GF-D8 (cell line): ENCODE measurements at places on chromosomes 7 and 10.
A peak's percentile ranks its signal among the peaks of the same experiment; 100 is the strongest.

DNA sequence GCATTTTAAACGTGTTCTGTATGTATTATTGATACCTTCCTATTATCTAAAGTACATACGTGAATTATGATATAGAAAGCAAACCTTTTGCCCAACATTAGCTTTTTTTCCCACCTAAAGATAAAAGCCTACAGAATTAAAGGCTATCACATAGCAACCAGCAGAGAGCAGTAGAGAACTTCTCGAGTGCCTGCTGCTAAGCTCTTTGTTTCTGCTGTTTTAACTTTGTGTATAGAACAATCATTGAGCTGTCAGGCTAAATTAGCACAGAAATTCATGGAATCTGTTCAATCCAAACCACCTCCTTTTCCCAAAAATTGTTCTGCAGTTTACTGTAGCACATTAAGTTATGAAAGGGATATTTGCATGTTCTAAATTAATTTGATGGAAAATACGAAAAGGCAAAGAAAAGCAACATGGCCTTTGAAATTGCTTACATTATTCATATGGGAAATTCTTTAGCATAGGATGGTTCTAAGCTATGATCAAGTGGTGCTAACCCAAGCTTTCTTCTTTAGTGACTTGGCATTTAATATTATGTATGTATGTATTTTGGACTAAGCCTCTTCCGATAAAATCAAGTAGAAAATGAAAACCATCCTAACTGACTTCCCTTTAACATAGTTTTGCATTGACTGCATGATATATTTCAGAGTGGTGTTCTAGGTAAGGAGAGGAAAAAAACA is 1288.5 kb downstream of the GATA3 start:
- DNase-seq = no peak

GRCh38 chr10:21626457-21627161 is 92.6 kb downstream of the MLLT10 start:
- DNase-seq = no peak

GRCh38 chr10:132609211-132609610 is 71.6 kb downstream of the INPP5A start:
- DNase-seq = no peak

DNA sequence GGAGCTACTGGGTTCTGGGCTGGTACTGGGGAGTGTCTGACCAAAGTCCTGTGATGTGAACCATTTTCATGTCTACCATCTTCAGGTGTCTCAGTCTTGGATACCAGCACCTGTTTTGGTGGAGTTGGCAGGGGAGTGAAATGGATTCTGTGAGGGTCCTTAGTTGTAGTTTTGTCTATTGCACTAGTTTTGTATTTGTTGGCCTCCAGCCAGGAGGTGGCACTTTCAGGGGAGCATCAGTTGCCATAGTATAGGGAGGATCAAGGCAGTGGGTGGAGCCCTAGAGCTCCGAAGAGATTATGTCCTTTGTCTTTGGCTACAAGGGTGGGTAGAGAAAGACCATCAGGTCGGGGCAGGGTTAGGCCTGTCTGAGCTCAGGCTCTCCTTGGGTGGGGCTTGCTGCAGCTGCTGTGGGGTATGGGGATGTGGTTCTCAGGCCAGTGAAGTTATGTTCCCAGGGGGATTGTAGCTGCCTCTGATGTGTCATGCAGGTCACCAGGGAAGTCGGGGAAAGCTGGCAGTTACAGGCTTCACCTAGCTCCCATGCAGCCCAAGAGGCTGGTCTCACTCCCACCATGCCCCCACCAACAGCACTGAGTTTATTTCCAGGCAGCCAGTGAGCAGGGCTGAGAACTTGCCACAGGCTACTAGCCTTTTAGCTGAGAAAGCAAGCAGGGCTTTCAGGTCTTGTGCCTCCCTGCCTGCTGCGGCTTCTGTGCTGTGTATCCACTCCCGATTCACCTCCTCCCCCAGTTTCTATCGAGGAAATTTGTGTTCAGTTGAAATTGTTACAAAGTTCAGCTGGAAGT is 153.1 kb downstream of the ZNF365 start:
- DNase-seq = no peak

DNA sequence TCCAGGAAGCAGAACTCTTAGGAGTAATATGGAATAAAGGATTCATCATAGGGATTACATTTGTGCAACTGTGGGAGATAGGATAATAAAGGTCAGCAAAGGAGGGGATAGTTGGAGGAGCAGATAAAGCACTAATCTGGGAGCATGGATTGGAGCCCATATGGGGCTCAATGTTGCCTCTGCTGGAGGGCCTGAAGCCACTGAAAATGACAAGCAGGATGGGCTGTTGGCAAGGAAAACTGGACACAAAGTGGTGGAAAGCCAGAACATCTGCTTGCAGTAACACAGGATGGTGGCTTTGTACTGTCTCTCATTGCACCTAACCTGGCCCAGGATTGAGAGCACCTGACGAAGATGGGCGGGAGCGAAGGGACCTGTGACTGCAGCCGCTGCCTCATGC is 15.0 kb upstream of the COMMD3 start:
- DNase-seq = no peak

GRCh38 chr7:135666156-135666555 is 3.8 kb downstream of the STMP1 start:
- DNase-seq = no peak

GRCh38 chr7:151925446-151926335 is 30.6 kb upstream of the GALNTL5 start:
- DNase-seq = peak; percentile 58

DNA sequence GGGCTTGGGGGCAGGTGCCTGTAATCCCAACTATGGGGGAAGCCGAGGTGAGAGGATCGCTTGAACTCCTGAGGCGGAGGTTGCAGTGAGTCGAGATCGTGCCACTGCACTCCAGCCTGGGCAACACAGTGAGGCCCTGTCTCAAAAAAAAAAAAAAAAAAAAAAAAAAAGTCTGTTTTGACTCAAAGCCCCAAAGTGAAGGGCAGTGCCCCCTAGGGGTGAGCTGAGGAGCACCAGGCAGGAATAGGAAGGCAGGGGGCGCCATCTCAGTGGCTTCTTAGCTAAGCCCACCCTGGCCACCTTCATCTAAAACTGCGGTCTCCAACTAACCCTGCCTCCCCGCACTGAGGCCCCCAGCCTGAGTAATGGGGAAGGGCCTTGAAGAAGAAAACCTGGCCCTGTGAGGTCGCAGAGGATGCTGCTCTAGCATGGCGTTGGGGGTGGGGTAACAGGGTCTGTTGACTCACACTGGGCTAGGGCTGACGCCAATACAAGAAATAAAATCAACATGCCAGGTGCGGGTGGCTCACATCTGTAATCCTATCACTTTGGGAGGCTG is 9.8 kb downstream of the PODXL start:
- no peak for DNase-seq

GRCh38 chr10:102777711-102778453 is 34.1 kb downstream of the WBP1L start:
- DNase-seq = no peak

DNA sequence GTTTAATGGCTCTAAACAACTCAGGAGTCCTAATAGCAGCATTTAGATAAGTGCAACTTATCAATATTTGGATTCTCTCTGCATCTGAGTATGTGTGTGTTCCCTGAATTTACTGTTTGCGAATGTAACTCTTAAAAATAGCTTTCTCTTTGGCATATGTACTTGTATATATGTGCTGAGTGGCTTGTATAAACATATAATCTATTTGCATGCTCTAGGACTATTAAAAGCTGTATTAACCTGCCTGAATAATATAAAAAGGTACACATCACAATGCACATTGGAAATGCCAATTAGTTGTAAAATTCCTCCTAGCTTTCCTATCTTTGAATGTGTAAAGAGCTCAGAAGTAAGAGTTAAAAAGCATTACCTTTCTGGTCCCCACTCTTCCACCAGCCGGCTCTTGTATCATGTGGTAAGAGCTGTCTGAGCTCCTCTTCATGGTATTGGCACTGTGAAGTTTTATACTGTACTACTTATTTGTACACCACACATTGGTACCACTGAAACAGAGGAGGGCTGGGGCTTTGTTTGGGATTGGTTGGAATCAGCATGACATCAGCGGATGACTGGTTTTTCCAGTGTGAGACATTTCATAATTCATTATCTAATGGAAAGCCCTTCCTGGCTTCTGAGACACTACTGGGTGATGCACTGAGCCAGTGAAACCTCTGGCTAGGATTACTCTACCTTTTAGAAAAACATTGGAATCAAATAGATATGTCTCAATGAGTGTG is at the start of gene INHBA:
TSS of gene INHBA (minus strand) at position 456 of the 737 bp plus-strand sequence. CDS start 2,716 bp downstream, outside the sequence.
- DNase-seq = no peak
